ENCODE measurements at places on chromosomes 6 and 20.

- no peak for DNase-seq
Measured at GRCh38 chr6:33692078-33692759, 19.3 kb downstream of the UQCC2 start.

- DNase-seq: peak; percentile 12
Measured at GRCh38 chr6:138546733-138547185, 47.5 kb upstream of the NHSL1 start.

GRCh38 chr6:4370066-4370465 lies 234.7 kb upstream of the ECI2 start:
- DNase-seq: peak; percentile 76

DNA sequence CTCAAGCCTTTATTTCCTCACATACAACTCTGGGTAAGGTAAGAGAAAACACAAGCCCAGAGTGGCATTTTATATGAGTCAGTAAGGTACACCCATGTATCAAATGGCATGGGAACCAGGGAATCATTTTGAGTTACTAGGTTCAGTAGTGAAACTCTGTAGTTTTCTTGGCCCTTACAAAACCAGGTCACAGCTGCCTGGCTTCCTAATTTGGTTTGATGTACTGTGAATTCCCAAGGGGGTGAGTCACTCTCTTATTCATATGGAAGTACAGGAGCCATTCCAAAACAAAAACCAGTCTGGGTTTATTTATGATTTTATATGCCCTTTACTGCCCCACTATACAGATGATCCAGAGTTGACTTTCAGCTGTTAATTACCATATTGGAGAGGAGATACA lies 70.7 kb downstream of the PDE7B start:
- peak; percentile 73 for DNase-seq

DNA sequence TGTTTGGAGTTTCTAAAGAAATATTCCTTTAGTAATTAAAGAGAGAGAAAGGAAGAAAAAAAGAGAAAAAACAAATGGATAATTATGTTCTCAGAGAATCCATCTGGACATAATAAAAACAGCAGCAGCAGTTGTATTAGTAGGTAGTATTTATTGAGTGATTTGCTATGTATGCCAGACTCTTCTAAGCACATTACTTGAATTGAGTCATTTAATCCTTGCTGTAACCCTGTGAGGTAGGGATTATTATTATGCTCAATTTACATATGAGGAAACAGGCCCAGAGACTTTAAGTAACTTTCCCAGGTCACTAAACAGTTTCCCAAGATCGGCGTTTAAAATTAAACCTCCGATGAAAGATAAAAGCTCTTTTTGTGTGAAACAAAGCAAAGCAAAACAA lies 238.8 kb downstream of the TSHZ2 start:
- DNase-seq: no peak

DNA sequence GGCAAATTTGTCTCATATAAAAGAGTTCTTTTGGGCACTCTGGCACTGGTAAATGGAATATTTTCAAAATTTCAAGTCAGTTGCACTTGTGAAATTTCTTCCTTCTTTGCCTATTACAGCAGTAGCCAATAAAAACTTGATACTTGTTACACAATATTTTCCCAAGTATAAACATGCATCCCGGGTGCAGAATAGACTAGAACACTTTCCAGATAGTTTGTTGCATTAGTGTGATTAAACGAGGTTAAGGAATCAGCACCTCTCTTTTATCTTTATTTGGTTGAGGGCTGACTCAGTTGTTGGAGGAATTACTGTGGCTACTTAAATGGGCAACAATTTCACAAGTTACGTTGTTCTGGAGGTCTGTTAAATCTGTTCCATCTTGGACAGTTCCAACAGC lies 467.5 kb downstream of the CDKAL1 start:
- DNase-seq: no peak

DNA sequence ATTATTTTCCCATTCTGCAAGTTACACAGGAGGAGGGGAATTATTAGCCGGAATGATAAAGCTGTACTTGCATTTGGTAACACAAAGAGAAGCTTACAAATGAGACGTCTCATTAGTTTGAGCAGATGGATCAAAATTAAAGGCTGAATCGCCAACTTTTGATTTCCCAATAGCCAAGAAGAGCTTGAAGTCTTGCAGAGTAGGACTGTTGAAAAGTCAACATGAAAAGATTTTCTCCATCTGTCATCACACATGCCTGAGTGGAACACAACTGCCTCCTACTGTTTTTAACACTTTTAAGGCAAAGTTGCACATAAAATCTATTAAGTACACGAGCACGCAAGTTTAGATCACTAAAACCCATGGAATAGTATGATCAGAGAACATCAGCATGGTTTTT lies 176.2 kb downstream of the ASCC3 start:
- DNase-seq: no peak

- DNase-seq: peak; percentile 64
Measured at GRCh38 chr6:52063584-52064344, 23.6 kb downstream of the PKHD1 start.

DNA sequence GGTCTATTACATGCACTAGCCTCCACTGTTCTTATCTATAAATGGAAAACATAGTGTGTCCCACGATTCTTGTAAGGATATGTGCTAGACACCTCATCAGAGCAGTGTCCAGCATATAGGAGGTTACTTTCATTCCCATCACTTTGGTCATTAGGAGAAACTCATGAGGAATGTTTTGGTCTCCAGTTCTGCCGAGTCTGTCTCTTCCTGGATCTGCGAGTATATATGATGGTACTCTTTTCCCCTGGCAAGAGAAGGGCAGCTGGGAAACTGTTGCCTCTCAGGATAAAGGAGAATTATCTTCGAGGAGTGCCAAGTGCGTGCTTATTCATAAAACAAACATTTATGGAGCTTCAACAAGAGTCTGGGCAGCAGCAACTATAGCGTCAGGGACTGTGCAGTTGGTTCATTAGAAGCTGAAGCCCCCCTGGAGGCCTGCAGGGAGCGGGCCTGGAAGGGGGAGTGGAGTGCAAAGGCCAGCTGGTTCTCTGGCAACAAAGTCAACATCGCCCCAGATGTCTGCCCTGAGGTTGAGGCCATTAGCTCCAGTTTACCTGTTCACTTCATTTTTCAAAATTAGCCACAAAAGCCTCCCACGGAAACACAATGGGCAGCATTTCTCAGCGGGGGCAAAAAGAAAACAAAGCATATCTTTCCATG lies 811.9 kb downstream of the MAFB start:
- no peak for DNase-seq

GRCh38 chr6:170178561-170179477 lies 112.1 kb downstream of the DLL1 start:
- DNase-seq: peak; percentile 60

- no peak for DNase-seq
Measured at GRCh38 chr20:46985671-46986070, 91.0 kb downstream of the EYA2 start.

- no peak for DNase-seq
Measured at GRCh38 chr20:25252230-25252651, 4.4 kb downstream of the PYGB start.

GRCh38 chr6:55543633-55544309 lies 35.2 kb downstream of the HMGCLL1 start:
- DNase-seq: peak; percentile 5

GRCh38 chr20:277496-277781 lies 13.1 kb downstream of the C20orf96 start:
- no peak for DNase-seq

GRCh38 chr6:30819297-30819917 lies 64.9 kb upstream of the DDR1 start:
- peak; percentile 29 for DNase-seq

GRCh38 chr6:168660400-168660945 lies 219.5 kb downstream of the SMOC2 start:
- no peak for DNase-seq

DNA sequence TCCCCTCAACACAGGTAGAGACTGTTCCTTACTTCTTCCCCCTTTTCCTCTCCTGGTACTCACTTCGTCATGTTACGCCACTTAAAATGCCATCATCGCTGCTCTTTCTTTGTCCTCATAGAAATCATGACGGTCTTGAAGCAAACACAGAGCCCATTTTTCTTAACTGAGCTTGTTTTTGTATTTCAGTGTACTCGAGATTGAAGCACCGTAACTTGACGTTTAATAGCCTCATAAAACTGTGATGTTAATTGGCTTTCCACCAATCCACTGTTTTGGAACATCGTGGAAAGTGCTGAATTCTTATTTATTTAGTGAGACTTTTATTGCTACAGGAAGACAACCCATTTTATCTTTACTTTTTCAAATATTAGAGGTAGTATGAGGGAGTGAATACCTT lies 38.7 kb downstream of the DUSP22 start:
- DNase-seq: no peak

- no peak for DNase-seq
Measured at GRCh38 chr20:5970381-5970780, 19.9 kb downstream of the MCM8 start.

DNA sequence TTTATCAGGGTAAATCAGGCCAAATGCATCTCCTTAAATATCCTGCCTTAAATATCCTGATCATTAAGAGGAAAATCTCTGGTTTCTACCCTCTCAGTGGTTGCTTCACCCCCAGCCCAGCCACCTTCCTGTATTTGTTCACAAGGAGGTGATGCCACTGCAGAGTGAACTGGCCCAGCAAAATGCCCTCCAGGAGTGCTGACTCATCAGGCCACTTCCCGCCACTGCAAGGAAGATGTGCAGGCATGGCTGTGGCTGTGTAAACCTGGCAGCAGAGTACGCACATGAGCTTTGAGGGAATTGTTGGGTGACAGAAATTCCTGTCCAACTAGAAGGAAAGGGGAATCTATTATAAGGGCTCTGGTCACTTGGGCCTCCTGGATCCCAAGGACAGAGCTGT lies 13.8 kb downstream of the NQO2 start:
- DNase-seq: peak; percentile 49

DNA sequence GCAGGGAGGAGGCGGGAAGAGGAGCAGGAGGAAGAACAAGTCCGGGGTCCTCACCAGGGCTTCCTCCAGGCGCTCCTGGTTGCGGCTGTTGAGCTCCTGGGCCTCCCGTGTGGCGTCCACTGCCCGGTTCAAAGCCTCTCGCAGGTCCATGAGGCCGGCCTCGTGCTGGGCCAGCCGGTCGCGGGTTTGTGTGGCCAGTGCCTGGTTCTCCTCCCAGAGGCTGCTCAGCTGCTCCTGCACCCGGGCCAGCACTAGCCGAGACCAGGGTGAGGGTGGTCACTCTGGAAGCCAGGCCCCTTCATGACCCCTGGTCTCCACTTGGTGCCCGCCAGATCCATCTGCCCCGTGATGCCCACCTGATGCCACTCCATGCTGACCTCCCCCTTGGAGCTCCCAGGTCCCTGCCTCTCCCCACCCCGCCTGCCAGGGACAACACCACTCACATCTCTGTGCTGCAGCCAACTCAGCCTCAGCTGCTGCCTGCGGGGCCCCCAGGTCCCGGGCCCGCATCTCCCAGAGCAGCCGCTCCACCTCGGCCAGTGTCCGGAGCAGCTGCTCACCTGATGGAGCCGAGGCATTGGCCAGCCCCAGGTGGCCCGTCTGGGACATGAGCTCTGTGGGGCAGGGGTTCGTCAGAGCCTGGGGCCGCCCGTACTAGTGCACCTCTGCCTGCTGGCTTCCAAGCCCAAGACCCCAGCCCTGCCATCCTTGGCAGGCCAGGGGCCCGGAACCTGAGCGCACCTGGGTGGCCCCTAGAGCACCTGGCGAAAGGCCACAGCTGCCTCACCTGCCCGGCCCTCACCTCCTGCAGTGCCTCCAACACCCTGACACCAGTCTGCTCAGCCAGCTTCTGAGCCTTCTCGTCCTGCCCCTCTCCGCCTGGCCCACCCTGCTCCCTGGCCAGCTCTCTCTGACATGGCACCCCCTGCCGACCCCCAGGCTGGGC lies 15.9 kb downstream of the ADRM1 start:
- DNase-seq: peak; percentile 49

- DNase-seq: no peak
Measured at GRCh38 chr6:168542301-168542700, 101.3 kb downstream of the SMOC2 start.

- DNase-seq: no peak
Measured at GRCh38 chr20:52859156-52859876, 112.8 kb upstream of the TSHZ2 start.

DNA sequence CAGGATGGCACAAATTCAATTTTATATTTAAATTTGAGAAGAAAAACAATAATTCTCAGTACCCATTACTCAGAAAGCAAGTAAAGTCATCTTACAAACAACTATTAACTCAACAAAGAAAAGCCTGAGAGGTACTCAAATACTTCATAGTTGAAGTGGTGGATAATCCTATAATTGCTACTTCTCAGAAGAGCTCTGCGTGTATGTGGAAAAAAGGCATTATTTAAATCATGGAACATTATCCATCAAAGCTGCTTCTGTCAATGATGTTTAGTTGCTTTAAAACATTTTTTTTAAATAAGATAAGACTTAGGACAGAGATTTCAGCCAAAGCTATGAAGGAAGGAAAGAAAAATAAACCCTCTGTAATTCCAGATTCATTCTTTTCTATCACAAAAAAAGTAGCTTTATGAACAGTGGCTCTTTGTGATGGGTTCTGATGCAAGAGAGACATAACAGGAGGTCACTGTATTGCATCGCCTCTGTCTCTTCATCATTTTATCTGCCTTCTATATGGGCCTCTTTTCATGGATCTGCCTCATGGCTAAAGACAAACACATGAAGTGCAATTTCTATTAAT lies 367.9 kb upstream of the SLC35B3 start:
- DNase-seq: no peak

DNA sequence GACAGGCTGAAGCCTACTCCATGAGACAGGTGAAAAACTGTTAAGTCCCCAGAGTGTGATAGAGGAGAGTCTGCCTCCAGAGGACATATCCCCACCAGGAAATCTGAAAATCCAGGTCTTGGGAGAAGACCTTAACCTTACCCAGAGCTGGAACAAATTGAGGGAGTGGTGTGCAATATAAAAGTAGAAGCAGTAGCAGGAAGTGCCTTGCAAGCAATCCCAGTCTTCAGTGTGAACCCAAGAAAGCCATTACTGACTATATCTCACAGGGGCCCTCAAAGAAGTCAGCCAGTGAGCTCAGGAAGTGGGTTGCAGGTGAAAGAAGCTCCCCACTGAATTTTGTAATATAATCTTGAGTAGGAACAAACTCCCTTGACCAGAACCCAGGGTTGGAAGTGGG lies 41.9 kb upstream of the PKIB start:
- DNase-seq: no peak

GRCh38 chr6:841569-841968 lies 148.6 kb upstream of the EXOC2 start:
- no peak for DNase-seq

GRCh38 chr6:144265061-144265357 lies 20.1 kb upstream of the UTRN start:
- DNase-seq: no peak

- DNase-seq: peak; percentile 54
Measured at GRCh38 chr6:105805501-105806023, 280.6 kb upstream of the PRDM1 start.

DNA sequence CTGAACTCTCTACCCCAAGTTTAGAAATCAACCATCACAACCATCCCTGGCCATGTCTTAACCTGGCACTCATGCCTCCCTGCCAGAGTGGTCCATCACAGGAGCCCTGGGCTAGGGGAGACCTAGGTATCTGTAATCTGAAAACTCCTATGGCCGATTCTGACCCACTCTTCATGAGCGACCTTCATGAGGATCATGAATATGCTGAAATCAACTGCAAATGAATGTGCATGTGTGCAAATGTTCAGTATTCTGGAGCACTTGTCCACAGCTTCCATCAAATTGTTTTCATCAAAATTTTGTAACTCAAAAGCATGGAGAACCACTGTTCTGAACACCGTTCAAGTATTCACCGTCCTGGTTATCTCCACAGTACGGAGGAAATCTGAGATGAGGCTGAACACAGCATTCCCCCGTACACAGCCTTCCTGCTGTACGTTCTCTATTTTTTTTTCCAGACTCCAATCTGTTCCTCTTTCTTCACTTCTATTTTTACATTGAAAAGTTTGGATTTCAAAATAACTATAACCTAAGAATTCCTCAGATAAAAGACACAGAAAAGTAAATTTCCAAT lies 17.7 kb downstream of the METTL24 start:
- DNase-seq: no peak

GRCh38 chr6:110158479-110158878 lies 21.0 kb downstream of the WASF1 start:
- DNase-seq: no peak
